T-helper 1 cell (primary cell): ENCODE measurements at places on chromosomes 11 and 22.

- DNase-seq, result no peak
Observed at GRCh38 chr22:46041642-46042041, 64.7 kb upstream of the WNT7B start.

DNA sequence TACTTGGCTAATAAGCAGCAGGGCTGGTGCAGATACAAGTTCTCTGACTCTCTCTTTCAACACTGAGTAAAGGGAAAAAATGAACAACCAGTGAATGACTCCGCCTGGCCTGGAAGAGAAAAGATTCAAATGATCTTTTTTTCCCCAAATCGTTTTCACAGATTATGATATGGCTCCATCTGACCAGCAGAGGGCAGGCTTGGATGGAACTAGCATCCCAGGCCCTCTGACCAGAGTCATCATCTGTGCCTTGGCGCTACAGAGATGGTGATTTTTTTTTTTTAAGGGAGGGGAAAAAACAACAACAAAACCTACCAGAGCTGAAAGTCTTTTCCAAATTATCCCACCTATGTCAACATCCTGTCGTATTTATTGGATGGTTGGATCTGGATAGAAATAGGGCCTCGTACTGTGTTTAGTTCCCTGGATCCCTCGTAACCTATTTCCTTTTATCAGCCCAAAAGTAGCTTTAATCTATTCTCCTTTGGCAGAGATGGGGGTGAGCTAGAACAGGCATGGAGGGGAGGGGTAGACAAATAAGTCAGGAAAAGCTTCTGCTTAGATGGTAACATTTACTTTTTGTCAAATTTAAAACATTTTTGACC, 69.7 kb downstream of the PRSS23 start:
- peak; percentile 18 for DNase-seq

DNA sequence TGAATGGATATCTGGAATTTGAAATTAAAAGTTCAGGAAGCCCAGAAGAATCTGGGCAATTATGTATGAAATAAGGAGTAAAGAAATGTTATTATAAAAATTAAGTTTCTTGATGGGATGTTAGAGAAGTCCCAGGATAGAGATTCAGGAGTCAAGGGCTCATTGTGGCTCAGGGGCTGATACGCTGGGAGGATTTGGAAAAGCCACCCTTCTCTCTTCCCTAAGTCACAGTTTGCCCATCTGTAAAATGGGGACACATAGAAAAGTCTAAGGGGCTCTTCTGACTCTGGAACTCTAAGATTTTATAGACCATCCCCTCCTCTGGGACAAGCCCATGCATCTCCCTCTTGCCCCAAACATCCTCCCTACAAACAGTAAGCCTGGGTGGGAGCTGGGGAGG, 118.1 kb downstream of the TIMP3 start:
- DNase-seq, result no peak

DNA sequence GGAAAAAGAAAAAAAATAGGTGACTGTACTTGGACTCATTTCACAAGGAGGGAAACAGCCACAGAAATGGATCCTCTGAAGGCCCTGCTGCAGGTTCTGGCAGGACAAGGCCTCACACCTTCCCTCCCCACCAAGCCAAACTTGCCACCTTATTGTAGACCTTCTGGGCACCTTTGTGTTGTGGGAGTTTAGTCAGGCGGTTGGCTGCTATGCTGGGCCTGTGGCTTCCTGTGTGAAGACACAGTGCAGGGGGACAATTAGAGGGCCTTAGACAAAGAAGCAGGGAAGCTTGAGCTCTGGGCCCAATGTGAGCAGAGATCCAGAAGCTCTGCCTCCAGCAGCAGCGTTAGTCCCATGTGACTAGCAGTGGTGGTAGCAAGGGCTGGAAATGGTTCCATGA, 4.2 kb downstream of the RAB1B start:
- DNase-seq, result no peak

DNA sequence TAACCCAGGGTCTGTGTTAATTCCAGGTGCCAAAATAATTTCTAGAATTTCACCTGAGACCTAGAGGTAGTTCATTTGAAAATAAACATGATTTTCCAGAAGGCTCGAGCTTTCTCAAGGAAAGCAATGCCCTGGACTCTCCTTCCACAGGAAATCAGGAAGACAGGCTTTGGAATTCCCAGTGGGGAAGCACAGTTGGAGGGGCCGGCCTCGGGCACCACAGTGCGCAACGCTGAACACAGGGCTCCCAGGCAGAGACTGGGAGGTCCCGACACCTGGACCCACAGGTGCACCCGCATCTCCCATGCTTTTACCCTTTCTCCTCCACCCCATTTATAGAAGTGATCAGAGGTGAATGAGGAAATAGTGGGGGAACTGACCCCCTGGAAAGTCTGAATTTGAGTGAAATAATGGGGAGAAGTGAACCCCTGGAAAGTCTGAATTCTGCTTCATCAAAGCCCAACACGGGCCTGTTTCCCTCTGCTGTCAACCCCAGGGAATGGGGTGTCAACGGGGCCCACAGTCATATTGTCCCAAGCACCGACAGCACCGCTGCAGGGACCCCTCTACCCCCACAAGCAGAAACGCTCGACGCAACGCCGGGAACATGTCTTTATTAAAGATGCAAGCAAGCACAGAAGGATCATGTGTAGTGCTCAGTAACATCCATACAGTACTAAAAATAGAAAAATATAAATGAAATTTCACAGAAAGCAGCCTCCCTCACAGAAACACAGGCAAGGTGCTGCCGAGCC, 12.0 kb upstream of the EFCAB6 start:
- DNase-seq, result no peak

- no peak for DNase-seq
Observed at GRCh38 chr11:21190181-21190580, 520.8 kb downstream of the NELL1 start.
